Naive B cell (primary cell): ENCODE measurements at places on chromosomes 7 and 10. TPM values are rescaled to one million over a fixed set of nuclear protein-coding genes. Genes with fewer than 3 reads are reported as not detected.
A peak's percentile ranks its signal among the peaks of the same experiment; 100 is the strongest.

GRCh38 chr10:29710128-29710527, 75.4 kb upstream of the SVIL start:
- no peak for DNase-seq

TRIM74 gene
- not detected for polyA plus RNA-seq

DNA sequence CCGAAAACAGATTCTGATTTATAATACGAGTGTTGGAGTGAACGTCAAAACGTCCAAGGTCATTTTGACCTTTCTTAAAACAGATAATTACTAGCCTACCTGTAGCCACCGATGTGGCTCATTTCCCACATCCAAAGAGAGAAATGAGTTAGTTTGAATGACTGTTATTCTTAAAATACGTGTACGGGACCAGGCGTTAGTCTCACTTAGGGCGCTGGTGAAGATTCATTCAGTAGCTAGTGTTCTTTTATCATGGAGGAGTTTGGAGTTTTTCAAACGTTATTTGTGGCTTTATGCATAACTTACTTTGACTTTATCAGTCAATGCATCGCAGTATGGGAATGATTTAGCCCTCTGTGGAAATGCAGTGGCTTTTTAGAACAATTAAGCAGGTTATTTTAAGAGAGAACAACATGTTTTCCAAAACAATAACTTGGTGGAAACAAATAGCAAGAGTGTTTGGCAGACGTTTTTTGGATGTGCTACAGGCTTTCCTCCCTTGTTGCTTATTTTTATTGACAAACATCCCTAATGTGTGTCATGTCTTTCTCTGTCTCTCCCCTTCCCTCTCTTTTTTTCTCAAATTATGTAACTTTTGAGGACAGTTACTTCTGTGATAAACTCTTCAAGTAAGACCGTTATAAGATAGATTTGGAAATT, 1.6 kb downstream of the BICC1 start:
- no peak for DNase-seq

- no peak for DNase-seq
Observed at GRCh38 chr10:97150013-97150595, 35.7 kb downstream of the SLIT1 start.

- no peak for DNase-seq
Observed at GRCh38 chr7:11767148-11767547, 64.8 kb downstream of the THSD7A start.

HIBADH gene
- polyA plus RNA-seq: 27.3 TPM

GRCh38 chr10:89503652-89504370, 31.6 kb downstream of the SLC16A12 start:
- DNase-seq: no peak

DNA sequence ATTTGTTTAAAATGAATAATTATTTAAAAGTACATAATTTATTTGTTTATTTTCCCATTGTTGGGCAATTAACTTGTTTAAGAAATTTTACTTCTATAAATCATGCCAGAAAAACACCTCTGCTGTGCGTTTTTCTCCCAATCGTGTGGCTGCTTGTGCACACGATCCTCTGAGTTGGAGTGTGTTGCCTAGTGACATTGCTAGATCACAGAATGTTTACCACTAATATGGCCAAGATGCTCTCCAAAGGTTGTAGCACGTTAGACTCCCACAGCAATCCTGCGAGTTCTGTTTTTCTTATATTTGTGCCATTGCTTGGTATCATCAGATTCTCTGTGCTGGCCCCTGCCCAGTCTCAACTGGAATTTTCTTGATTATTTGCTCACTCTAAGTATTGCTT, 207.1 kb upstream of the ADCY1 start:
- no peak for DNase-seq

DNA sequence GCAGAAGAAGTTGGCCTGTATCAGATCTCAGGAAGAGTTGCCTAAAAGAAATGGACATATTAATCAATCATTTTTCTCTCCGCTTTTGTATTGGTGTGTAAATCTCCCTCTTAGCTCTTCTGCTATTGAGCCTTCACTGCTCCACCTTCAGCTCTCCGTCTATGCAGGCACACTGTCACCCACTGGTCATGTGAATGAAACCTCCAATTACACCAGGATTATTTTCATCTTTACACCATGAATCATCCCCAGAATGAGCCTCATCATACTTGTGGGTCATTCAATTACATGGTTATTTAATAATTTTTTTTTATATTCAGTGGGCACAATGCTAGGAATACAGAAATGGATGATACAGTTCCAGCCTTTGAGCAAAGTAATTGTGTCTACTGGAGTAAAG, 92.6 kb downstream of the LRRC4 start:
- DNase-seq: no peak

DNA sequence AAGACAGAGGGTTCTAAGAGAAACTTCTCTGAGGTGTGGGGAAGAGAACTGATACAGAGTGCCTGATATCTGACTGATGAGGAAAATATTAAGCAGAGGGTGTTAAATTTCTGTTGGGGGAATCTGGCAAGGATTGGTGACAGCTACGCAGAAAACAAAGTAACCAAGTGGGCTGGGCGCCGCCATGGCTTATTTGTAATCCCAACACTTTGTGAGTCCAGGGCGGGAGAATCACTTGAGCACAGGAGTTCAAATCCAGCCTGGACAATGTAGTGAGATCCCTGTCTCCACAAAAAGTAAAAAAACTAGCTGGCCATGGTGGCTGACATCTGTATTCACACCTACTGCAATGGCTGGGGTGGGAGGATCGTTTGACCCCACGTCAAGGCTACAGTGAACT, 2.1 kb upstream of the C7orf25 start:
- no peak for DNase-seq

GRCh38 chr7:28695300-28696295, 262.5 kb downstream of the TRIL start:
- no peak for DNase-seq

DNA sequence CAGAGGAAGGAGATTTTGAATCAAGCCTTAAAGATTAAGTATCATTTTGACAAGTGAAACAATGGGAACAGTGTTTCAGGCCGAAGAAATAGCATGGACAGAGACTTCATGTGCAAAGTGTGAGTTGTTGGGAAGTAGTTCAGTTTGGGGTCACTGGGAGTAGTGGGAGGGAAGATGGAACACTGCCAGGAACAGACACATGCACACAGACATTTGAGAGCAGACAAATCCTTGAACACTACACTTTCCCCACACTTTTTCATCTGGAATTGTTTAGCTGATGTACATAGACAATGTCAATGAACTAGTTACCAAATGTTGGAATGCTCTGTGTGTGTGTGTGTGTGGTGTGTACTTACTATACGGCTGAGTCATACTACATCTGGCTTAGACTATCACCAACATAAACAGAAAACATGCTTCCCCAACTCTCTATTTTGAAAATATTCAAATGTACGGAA, 52.4 kb upstream of the LRRC17 start:
- no peak for DNase-seq

GRCh38 chr10:95831515-95831914, 75.6 kb downstream of the ENTPD1 start:
- no peak for DNase-seq

- DNase-seq: no peak
Observed at GRCh38 chr7:130894909-130895750, 161.1 kb upstream of the KLF14 start.

TMEM176B gene
- polyA plus RNA-seq: 1.8 TPM

DNA sequence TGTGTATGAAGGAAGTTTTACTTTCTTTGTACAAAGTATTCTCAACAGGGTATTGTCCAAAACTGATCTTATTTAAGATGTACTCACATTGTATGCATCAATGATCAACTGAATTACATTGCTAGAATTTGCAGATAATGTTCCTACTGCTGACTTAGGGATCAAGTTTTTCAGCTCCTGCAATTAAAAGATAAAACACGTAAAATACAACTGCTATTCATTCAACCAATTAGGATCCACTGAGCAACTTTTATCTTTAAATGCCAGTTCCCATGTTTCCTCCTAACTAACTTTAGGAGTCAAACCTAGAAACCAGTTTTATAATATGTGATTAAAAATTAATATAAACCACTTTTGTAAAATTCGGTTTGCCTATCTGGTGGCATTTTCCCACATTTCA, 35.9 kb downstream of the ITGB1 start:
- DNase-seq: no peak

GRCh38 chr10:12707461-12708185, 293.9 kb downstream of the CCDC3 start:
- no peak for DNase-seq

SYPL1 gene
- 289 TPM for polyA plus RNA-seq

DNA sequence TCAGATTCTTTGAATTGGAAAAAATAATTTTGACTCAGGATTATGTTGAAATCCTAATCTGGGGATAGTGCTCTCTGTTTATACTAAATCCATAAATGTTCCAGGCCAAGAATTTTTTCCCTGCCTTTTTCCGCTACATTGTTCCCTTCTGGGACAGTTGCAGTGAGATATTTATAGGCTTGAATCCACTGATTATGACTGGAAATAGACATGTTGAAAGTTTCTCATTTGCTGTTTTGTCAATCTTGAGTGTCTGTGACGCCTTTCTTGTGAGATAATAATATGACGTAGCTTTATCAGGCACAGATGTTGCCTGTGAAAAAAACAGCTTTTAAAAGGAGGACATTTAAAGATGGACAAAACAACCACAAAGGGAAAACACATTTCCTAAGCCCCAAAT, 155.9 kb downstream of the ARID5B start:
- no peak for DNase-seq

GRCh38 chr7:28573059-28573553, 160.8 kb downstream of the CREB5 start:
- DNase-seq: no peak

- no peak for DNase-seq
Observed at GRCh38 chr7:90210475-90210874, 1.1 kb upstream of the STEAP2 start.

DNA sequence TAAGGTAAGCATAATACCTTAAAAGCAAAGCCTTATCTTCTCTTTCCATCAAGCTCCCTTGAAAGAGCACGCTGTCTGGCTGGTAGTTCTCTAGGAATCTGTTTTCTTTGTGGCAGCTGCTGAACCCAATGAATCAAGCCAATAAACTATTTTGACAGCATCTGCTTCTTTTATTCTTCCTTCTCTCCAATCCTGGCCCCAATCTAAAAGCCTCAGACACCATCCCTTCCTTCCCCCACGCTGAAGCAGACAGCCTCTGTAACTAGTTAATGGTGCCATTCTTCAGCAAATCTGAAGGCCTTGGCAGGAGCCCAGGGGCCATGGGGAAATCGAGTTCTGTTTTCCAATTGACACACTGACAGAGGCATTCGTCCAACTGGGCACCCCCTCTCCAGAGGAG, 186.6 kb upstream of the LYZL1 start:
- DNase-seq: no peak

DNA sequence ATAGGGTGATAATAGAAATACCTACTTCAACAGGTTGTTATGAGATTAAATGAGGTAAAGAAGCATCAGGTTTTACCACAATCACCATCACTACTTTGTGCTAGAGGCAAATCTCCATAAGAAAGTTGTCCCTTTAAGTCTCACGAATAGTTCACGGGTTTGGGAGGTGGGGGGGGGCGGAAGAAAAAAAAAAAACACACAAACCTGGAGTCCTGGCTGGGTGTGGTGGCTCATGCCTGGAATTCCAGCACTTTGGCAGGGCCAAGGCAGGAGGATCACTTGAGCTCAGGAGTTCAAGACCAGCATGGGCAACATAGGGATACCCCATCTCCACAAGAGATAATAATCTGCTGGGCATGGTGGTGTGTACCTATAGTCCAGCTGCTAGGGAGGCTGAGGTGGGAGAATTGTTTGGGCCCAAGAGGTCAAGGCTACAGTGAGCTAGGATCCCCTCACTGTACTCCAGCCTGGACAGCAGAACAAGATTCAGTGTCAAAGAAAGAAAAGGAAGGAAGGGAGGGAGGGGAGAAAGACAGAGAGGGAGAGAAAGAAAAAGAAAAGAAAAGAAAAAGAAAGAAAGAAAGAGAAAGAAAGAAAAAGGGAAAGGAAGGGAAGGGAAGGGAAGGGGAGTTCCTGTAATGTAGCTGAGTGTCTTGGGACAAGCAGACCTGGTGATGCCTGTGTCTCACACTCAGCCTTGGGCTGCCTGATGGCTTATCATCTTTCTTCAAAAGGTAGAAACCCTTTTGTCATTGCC, 231.4 kb downstream of the CREB5 start:
- no peak for DNase-seq

DNA sequence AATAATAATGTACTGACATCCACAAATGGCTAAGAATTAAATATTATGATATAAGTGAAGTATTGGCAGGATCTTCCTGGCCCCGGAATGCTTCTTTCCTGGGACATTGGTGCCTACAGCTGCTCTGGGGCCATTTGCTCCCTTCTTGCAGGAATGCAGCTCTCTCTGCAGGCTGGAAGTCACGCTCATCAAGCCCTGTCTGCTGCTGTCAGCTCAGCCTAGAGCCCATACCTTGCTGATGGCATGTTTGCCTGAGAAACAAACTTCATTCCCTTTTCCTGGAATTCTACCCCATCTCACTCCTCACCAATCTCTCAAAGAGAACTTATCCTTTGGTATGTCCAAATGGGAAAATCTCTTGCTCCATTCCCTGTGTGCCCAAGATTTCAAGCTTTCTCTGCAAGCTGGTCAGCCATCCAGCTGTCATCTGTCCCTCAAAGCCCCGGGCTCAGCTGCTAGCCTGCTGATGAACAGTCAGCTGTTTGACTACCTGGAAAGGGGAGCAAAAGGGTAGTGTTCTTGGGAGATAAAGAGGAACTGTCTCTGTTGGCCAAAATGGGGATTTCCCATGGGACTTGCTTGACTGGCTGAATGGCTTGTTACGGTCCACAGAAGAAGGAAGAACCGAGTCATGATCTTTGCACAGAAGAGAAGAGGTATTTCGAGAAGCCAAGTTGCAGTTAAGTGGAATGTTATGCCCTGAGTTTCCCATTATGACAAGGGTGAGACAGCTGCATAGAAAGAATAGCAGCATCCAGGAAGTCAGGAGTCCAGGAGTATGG, 12.0 kb upstream of the RASSF4 start:
- peak; percentile 39 for DNase-seq

DNA sequence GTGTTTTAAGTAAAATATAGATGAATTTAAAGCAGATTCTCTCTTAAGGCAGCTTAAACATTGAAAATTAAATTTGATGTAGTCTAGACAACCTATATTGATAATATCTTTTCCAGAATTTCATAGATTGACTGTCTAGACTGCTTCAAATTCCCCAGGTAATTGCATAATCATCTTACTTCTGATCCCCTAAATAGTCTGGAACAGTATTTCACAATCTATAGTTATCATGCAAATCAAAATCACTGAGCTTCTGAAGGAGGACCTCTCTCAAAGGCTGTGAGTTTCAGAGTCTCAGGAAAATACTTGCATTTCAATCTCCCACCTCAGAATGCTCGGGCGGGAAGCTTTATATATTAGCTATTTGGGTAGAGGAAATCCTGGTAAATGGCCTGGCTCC, 87.3 kb downstream of the SEMA3A start:
- DNase-seq: no peak

GRCh38 chr7:138911007-138911406, 70.2 kb downstream of the KIAA1549 start:
- no peak for DNase-seq

GRCh38 chr7:16025696-16026095, 339.2 kb upstream of the MEOX2 start:
- no peak for DNase-seq

UFSP1 gene
- 0.41 TPM for polyA plus RNA-seq

DNA sequence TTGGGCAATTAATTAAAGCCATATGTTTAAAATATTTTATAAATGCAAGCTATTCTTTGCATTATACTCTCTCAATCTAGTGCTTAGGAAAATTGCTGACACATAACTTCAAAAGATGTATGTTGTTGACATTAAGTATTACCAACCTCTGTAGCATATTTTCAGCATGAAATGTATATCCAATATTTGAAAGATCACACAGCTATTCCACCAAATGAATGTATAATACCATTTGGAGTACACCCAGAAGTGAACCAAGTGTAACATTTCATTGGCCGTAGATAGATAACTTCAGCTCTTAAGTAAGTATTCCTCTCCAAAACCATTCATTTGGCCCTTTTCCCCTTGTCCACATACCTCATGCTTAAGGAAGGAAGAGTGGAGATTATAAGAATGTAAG, 104.6 kb downstream of the HECTD2 start:
- DNase-seq: no peak
